ENCODE measurements at places on chromosomes 1 and 21.

GRCh38 chr1:226945106-226945857, 5.2 kb downstream of the COQ8A start:
- DNase-seq, result no peak

DNA sequence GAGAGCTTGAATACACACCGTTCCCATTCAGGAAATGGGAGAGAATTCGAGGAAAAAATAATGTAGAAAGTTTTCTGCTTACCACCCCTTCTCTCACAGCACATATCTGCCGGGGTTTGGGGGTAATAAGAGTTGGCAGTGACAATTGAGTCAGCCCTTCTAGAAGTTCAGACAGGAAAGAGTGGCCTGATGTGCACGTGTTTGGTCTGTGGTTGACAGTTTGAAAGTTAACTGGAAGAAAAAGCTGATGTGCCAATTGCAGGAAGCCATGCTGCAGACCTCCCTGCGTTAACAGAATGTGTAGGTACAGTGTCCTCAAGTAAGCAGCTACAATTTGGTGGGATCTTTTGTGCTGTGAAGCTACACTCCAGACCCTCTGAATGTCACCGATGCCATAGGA, 50.9 kb downstream of the DHX9 start:
- DNase-seq, result no peak

DNA sequence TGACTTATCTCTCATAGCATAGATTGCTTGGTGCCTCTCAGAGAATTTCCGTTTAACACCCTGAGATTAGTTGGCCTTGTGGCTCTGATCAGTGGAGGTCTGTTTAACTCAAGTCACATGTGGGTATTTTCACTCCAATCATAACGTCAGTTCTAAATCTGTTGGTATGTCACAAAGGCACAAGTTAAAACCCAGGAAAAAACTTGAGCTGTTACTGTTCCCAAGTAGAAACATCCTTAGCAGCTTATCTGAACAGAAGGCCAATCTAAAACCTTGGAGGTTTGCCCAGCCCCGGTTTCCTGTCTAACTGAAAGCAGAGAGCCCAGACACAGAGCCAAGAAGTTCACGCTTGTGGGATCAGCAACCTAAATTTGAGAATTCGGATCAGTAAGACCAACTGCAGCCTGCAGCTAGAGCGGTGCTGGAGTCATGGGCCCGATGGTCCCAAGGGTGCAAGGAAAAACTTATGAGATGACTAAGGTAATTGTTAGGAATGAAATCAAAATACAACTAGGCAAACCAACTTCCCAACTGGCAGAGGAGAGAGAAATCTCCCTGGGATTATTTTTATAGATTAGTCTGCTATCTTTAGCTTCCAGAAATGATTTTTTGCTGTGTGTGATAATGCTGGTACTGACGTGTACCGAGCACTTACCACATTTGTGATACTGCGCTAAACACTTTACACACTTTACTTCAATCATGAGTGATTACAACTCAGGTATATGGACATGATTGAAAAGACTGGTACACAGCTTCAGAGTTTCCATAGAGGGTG, 90.2 kb upstream of the C1orf21 start:
- DNase-seq, result no peak

DNA sequence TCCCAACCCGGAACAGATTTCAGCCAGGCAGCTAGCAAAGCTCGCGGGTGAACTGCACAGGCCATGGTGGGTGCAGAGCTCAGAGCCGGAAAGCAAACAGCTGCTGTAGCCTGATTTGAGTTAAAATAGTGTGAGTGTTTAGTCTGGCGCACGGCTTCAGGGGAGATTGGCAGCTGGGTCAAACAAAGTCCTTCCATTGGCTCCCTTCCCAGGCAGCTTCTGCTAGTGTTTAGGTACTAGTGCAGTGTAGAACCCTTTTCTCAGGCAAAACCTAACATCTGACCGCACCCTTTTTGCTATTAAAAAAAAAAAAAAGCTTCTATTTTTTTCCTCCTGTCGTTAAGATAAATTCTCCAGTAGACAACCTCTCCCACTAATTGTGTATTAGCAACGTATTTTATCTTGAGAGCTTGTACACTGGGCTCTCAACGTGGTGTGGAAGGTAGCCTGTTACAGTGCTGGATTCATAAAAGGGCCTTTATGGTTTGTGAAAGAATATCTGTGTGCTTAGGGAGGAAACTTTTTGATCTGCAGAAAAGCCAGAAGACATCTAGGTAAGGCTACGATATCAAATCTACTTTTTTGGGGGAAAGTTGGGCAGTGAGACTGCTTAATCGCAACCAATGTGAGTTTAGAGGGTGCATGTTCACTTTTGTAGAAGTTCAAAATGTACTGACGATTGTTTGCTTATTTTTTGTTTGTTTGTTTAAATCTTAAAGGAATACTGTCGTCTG, 689.6 kb downstream of the USP25 start:
- no peak for DNase-seq

GRCh38 chr1:17134724-17135123, 15.5 kb upstream of the PADI2 start:
- no peak for DNase-seq

DNA sequence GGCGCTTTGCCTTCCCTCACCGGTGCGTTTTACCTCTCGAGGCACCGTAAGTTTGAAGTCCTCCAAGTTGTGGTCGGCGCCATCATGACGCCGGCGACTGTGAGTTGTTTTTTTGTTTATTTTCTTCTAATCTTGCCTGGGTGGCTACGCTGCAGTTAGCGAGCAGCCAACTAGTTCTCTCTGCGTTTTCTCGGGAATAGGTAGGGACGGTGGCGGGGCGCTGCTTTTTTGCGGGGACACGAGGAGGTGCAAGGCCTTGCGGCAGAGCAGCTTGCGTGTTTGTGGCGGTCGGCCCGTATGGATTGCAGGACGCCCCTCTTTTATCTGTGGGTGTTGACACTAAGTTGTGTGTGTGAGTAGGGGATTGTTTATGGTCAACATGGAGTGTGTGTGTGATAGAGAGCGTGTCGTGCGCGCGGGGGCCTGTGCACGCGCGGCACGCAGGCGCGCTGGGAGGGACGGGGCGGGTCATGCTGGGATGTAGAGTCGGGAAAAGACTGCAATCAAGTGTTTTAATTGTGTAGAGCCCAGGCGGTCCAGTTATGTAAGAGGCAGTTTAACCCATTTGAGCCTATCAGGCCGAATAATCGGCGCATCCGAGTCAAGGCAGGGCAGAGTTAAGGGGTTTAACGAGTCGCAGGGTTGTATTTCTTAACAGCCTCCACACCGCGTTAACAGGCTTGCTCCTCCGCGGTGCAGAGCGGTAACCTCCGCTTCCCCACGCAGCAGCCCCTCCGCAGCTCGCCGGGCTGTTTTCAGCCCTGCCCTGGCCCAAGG, 1.2 kb upstream of the NEGR1 start:
- DNase-seq, result peak; percentile 8

DNA sequence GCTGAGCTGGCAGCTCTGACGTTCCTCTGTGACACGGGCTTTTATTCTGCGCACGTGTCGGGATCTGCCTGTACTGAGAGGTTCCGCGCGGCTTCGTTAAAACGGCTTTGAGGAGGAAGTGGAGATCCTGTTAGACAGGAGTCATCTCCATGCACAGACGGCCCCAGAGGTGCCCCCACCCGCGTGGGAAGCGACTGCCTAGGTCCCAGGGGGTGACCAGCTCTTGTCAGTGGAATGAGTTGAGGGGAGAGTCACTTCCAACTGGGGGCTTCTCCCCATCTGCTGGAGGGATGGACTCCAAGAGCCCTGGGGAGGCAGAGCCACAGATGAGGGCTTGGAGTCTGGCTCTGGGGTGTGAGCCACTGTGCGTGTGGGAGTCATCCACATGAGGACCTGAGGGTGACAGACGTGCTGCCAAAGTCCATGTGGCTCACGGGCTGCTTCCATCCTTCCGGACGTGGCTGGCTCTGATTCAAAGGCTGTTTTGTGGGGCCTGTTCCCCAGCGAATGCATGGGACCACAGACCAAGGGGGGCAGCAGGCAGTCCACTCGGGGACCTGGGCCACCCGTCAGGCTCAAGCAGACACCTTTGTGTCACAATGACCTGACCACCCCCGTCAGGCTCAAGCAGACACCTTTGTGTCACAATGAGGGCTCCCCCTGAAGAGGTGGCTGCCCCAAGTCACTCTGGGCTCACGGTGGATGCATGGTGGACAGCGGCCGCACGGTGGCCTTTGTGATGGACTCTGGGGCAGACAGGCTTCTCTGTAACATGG, 26.8 kb downstream of the PTTG1IP start:
- DNase-seq, result no peak

DNA sequence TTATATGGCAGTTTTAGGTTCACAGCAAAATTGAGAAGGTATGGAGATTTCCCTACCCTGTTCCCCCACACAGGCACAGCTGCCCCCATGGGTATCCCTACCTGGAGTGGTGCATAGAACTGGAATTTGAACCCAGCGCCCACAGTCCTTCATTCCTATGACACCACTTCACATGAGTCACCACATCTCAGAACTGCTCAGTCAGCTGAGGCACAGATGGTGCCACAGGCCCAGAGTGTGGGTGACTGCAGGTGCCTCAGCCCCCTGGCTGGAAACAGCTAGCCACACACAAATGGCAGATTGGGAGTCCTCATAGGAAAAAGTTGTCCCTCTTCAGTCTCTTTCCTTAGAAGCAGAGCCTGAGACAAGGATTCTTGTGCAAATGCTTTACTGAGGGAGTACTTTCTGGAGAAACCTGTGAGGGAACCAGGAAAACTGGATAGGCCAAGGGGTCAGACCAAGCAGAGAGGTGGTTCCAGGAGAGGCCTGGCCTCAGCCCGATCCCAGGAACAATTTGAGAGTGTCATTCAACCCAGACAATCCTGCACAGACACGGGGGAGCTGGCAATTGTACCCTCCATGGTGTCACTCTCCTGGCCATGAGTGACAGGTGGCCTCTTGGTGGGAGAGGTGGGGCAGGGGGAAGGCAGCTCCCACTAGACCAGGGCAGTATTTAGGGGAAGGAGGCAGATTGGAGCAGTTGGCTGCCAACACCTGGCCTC, 6.9 kb downstream of the PLA2G2D start:
- DNase-seq, result no peak

DNA sequence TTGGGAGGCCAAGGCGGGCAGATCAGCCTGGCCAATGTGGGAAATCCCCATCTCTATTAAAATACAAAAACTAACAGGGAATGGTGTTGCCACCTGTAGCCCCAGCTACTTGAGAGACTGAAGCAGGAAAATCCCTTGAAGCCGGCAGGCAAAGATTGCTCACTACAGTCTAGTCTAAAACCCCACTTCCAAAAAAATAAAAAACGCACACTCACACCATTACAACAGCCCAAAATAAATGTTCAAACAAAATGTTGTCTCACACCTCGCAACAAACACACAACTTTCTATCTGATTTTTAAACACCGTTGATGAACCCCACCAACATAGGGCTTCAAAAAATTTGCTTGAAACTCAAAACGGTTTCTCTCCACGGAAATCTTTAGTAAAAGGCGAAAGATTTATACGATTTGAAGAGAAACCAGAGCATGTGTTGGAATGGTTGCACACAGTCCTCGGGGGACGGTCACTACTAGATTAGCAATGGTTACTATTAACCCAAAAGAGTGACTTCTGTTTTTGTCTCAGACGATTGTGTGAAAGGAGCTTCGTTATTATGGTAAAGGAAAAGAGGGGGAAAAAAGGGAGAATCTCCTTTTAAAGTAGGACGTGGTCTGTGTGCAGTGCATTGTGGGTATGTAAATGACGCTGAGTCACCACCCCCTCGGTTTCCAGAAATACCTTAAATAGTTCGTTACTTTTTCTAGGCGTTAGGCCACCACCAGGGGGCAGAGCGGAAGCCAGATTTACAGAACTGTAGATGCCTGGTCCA, at the start of gene RNU5D-1:
Gene RNU5D-1, minus strand, starts transcription at position 430 of the 772 bp plus-strand sequence.
- no peak for DNase-seq

- DNase-seq, result no peak
Observed at GRCh38 chr1:218284377-218284916, 646 bp upstream of the RRP15 start.

- DNase-seq, result no peak
Observed at GRCh38 chr21:15062606-15062965, 2.2 kb downstream of the NRIP1 start.

DNA sequence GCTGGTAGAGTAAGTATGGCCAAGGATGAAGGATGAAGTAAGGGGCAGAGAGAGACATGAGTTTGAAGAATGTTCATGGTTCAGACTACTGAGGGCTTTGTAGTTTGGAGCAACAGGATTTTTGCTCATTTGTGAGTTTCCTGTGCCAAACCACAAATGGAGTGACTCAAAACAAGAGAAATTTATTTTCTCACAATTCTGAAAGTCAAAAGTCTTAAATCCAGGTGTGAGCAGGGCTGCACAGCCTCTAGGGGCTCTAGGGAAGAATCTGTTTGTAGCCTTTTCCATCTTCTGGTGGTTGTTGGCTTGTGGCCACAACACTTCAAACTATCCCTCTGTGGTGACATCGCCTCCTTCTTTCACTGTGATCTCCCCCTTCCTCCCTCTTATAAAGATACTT, 58.9 kb downstream of the RHOU start:
- no peak for DNase-seq

DNA sequence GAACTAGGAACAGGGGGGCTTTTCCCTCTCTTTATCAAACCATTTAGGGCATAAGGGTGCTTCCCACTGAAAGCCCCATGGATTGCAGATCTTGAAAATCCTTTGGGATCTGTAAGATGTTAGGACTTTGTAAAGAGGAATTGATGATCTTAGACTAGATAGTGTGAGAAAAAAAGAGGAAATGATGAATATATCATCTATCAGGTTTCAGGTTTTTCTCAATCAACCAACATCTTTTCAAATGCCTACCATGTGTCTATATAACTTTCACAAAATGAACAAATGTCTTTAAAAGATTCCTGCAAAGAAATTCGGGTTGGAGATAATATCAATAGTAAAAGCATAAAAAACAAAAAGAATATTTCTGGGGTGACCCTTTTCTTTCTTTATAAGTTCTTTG, 50.1 kb downstream of the KCNC4 start:
- DNase-seq, result no peak

DNA sequence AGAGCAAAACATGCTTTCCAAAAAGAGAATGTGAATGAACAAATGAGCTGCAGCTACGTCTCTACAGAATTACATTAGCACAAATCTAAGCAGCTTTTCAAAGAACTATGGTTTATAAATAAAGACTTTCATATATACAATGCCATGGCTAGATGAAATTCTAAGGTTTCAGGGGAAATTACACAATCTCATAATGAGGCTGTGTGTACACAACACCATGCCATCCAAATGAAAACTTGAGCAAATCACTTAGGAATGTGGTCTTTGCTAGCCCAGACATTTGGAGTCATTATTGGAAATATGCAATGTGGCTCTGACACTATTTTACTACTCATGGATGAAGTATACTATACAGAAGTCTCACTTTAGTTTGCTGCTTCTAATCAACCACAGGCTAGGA, 37.5 kb downstream of the SPAG17 start:
- no peak for DNase-seq

GRCh38 chr1:221776495-221777301, 34.8 kb upstream of the DUSP10 start:
- DNase-seq, result no peak

DNA sequence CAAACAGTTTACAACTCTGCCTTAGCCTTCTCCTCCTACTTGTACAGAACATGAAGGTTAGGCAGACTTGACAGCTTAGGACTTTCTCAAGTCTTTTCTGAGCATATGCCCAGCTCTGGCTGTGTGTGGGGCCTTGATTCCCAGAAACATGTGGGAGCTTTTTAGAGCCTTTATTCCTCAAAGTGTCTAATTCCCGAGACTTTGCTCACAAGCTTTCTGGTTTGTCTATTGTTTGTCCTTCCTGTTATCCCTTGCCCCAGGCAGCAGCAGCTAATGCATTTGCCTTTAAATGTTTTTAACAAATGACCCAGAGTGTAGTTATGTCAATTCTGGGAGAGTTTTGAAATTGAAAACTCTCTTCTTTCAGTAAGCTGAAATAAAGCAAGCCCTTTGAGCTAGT, 29.2 kb downstream of the ST7L start:
- DNase-seq, result no peak
